ENCODE measurements at places on chromosomes 7 and 10. TPM values are rescaled to one million over a fixed set of nuclear protein-coding genes. Genes with fewer than 3 reads are reported as not detected.

Gene GIMAP7
- 0.05 TPM for total RNA-seq

Gene ITGA8
- 0.05 TPM for total RNA-seq

Gene GTPBP4
- 50.0 TPM for total RNA-seq

Gene GJD4
- total RNA-seq, result not detected

Gene PCLO
- 0.35 TPM for total RNA-seq

Gene PNLIPRP2
- total RNA-seq, result not detected

Gene YAE1
- 28.9 TPM for total RNA-seq

Data from renal cortical epithelial cell (primary cell).